Frontal cortex (tissue), 4 donors: ENCODE measurements at places on chromosomes 1 and 21. TPM values are rescaled to one million over a fixed set of nuclear protein-coding genes. Genes with fewer than 3 reads are reported as not detected.

DNA sequence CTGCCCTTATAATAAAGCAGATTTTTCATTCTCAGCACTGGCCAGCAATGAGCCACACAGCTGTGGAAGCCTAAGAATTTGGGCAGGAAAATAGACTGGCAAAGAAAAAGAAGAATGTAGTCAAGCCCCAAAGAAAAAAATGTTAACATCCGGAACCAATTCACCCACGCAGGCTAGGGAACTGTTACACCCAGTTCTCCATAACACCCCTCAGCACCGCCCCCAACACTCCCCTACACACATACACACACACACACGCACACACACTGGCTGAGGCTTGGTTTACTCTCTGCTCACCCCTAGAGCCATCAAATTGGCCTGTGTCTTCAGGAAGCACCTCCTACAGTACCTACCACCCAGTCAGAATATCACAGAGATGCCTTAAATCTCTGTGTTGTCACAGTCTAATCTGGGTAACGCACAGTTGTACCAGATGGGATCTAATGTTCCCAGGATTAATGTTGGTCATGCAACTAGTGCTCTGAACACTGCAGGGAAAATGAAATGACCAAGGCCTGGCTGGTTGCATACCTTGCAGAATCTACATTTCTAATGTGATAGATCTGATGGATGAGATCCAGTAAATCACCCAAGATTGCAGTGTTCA is 14.5 kb downstream of the TBX15 start:
- DNase-seq: no peak

DNA sequence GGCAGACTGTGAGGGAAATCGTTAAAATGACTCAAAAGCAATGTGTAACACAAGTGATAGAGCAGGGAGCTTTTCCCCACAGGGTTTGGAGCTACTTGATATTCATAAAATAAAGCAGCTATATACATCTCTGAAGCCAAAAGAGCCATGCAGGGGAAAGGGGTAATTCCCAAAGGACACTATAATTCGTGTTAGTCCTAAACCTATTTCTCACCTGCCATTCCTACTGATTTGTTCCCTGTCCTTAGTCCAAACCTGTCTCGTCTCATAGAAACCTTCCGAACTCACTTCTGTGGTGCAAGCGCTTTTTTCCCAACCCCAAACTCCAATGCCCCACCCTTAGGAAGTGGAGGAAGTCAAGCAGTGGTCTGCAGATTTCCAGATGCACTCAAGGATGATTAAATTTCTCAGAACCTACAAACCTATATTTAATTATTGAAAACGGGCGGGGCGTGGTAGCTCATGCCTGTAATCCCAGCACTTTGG is 946 bp upstream of the HNRNPR start:
- no peak for DNase-seq

DNA sequence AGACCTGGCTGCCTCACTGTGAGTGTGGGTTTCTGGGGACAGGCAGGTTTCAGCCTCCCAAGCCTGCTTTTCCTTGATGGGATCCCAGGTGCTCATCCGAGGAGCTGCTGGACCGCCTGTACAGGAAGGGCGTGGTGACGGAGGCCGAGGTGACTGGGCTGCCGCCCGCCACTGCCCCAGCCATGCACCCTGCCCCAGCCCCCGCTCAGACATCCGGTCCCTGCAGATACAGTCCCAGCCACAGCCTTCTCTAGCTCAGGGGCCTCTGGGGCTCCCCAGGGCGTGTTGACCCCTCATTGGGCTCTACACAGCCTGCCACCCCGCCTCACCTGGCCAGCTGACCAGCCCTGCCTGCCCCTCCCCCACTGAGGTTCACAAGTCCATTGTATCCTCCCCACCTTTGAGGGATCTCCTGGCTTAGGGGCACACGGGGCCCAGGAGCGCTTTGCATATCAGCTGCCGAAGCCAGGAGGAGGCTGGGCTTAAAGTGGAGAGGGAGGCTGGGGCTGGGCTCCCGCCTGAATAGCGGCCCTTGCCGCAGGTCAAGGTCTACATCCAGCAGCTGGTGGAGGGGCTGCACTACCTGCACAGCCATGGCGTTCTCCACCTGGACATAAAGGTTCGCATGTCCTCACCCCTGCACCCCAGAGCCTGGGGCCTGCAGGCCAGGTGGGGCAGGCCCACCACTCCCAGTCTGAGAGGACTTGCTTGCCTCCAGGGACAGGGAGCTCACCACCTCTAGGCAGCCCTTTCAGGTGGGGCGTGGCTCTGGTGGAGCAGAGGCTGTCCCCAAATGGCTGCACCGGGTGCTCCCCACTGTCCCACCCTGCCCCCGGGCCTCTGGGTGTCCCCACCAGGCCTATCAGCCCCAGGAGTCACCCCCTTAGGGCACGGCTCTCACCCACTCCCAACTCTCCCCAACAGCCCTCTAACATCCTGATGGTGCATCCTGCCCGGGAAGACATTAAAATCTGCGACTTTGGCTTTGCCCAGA is 38.5 kb downstream of the TRIM11 start:
- DNase-seq: no peak

DNA sequence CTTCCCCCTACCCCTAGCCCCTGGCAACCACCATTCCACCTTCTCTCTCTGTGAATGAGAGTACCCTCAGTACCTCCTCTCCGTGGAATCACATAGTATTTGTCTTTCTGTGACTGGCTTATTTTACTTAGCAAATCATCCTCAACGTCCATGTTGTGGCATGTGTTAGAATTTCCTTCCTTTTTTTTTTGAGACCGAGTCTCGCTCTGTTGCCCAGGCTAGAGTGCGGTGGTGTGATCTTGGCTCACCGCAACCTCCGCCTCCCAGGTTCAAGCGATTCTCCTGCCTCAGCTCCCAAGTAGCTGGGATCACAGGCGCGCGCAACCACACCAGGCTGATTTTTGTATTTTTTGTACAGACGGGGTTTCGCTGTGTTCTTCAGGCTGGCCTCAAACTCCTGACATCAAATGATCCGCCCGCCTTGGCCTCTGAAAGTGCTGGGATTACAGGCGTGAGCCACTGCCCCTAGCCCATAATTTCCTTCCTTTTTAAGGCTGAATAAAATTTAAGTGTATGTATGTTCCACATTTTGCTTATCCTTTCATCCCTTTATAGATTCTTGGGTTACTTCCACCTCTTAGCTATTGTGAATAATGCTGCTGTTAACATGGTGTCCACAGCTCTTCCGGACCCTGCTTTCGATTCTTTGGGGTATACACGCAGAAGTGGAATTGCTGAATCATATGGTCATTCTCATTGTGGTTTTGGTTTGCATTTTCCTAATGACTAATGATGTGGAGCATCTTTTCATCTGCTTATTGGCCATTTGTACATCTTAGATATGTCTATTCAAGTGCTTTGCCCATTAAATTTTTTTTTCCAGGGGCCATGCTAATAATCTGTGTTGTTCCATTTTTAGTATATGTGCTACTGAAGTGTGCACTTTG is 32.3 kb downstream of the ERRFI1 start:
- DNase-seq: no peak

DNA sequence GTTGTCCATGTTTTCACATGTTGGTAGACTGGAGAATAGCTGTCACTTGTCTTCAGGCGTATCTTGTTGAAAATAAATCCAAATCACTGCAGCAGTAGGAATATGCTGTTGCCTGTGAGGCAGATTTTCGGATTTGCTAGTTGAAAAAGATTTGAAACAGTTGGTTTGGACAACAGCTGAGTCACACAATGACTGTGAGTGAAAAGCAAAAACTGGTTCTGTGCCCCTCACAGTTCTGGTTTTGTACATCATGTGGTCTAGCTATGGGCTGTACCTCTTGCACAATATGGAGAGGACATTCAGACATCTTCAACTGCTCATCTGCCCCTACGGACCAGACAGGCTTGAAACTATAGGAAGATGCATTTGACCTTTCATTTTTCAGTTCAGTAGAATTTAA is 1.8 kb downstream of the ARF1 start:
- no peak for DNase-seq

- no peak for DNase-seq
Observed at GRCh38 chr1:66168948-66169671, 364.8 kb upstream of the SGIP1 start.

DNA sequence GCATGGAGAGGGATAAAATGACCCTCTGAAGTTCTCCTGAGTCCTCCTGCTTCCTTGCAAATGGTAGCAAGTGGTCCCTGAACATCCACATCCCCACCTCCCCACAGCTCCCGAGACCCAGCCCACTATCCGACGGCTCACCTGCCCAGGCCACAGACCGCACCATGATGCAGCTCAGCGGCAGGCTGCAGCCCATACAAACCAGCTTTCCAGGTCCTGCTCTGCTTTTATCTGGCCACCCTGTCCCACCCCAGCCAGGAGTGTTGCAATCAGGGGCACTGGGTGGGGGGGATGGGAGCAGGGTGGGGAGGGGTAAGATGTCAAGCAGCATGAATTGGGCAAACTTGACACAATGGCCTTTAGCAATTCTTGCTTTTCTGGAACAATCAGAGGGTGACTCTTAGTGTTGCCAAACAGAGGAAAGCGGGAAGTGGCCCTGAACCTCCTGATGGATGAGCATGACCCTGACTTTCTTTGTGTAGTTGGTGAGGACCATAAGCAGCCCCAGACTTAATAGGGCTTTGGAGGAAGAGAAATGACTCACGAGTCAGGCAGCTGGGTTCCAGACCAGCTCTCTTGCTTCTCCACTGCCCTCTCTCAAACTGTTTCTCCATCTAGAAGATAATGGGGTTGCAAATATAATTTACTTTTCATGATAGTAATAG is at the start of gene CHIT1:
Gene CHIT1, minus strand, starts transcription at position 203 of the 665 bp plus-strand sequence. Its CDS starts 37 bp downstream, at position 166.
- no peak for DNase-seq

- peak; percentile 67 for DNase-seq
Observed at GRCh38 chr1:167714439-167715156, 7.2 kb upstream of the MPZL1 start.

DNA sequence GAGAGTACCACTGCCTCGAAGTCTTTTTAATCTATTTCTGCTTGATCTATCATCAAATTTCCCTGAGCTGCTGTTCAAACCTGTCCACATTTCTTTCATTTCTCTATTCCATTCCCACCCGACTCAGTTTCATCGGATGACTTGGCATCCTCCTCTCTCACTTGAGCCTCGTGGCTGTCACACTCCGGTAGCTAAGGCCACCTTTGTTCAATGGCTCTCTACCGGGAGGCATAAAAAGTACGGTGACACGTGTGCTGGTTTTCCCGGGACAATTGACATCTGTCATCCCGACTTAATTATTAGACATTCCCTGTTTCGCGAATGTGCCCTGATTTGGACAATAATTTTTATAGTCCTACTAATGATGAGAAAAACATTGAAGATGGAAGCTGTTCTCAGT is 22.6 kb downstream of the MIS18A start:
- DNase-seq: no peak

DNA sequence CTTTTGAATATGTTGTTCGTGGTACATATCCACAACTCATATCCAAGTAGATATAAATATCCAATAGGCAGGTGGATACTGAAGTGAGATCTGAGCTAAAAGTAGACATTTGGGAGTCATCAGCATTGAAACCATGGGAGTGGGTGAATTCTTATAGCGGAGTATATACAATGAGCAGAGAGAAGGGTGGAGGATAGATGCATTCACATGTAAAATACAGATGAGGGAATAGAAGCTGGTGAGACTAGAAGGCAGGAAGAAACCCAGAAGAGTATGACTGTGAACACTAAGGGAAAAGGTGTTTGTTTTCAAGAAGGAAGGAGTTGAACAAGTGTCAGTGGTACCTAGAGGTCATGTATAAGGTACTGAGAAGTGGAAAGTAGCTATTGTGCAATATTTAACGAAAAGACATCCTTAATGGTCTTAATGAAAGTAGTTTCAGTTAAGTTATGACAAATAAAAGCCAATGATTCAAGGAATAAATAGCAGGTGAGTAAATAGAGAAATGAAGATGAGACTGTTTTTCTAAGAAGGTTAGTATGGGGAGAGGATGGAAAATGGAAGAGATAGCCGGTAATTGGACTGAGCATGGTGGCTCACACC is 181.6 kb upstream of the CACYBP start:
- no peak for DNase-seq

Gene SOX13
- 1.6 TPM for total RNA-seq

Gene PBX1
- total RNA-seq: 197 TPM

Gene PCAT6
- not detected for total RNA-seq

Gene WNT4
- 3.3 TPM for total RNA-seq

Gene HSD3B2
- not detected for total RNA-seq

Gene MYOG
- total RNA-seq: under 0.01 TPM

Gene TNFRSF4
- not detected for total RNA-seq
